Progenitor cell of endocrine pancreas (in vitro differentiated cells): ENCODE measurements at places on chromosomes 12 and 14.

GRCh38 chr14:19828314-19828713 is 24.7 kb downstream of the OR4N2 start:
- no peak for DNase-seq

- DNase-seq: no peak
These were observed 51.4 kb upstream of the ANO2 start for GRCh38 chr12:5996459-5996858.

- DNase-seq: no peak
These were observed 331.7 kb downstream of the NRXN3 start for GRCh38 chr14:78501909-78502308.

DNA sequence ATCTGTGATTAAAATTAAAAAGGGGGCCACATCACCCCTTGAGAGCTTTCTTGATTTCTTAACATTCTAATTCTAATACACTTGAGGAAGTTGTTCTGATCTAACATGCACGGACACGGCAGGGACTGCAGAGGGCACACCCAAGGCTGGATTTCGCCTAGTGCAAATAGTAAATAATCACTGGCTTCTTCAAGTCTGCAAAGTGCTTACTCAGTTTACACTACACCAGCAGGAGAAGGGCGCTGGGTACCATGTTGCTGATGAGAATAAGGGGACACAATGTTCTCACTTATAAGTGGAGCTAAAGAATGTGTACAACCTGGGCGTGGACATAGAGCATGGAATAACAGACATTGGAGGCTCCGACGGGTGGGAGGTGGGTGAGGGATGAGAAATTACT is 34.2 kb downstream of the TBX5 start:
- no peak for DNase-seq
